ENCODE measurements at places on chromosomes 4 and X. TPM values are rescaled to one million over a fixed set of nuclear protein-coding genes. Genes with fewer than 3 reads are reported as not detected.
A peak's percentile ranks its signal among the peaks of the same experiment; 100 is the strongest.

- H3K27me3 ChIP-seq: no peaks in the 10 kb centered on the region
- DNase-seq: no peak
- no peak overlapping the region for H3K27ac ChIP-seq
- H3K4me1 ChIP-seq: no peaks in the 10 kb centered on the region
- no peak overlapping the region for H3K4me3 ChIP-seq
Observed at GRCh38 chrX:86033385-86033784, 14.0 kb downstream of the CHM start.

- no peaks in the 10 kb centered on the region for H3K27me3 ChIP-seq
- no peaks in the 10 kb centered on the region for H3K36me3 ChIP-seq
- no peak overlapping the region for H3K27ac ChIP-seq
- H3K4me3 ChIP-seq: no peak overlapping the region
- H3K4me1 ChIP-seq: no peaks in the 10 kb centered on the region
- DNase-seq: no peak
Observed at GRCh38 chrX:35728481-35728880, 69.7 kb upstream of the MAGEB16 start.

DNA sequence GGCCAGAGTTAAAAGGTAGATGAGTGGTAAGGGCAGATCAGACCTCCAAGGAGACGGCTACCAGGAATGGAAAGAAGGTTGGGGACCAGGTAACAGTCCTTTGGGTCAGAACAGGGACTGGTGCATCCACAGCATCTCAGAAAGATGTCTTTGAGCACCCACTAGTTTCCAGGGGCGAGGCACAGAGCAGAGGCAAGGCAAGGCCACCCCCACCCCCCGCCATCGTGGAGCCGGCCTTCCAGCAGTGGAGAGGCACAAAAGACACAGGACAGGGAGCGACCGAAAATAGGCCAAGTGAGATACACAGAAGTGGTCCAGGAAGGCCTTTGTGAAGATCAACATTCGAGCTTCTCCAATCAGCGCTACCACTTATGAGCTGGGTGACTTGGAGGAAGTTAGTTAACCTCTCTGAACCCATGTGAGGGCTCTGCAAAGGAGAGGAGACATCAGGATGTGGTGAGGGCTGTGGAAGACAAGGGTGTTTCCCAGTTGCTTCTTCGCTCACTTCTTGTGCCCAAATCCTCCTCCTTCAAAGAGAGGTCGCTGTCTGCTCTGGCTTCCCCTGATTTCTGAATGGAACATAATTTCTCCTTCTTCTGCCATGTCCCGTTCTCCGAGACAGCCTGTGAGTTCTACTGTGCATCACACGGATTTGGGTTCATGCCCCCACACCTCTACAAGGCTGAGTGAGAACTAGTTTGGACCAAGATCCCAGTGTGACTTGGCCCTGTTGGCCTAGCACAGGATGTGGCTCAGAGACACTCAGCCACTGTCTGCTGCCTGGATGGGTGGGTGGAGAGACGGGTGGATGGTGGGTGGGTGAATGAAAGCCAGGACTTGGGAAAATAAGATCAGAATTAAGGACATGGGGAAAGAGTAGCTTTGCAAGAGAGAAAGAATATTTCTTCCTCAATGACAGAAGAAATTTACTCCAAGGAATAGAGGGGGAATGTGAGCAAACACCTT is 16.7 kb upstream of the MSX1 start:
- no peak overlapping the region for H3K27ac ChIP-seq
- no peaks in the 10 kb centered on the region for H3K4me1 ChIP-seq
- H3K27me3 ChIP-seq: no peaks in the 10 kb centered on the region
- DNase-seq: no peak
- H3K4me3 ChIP-seq: no peak overlapping the region

- H3K27me3 ChIP-seq: no peaks in the 10 kb centered on the region
- H3K4me3 ChIP-seq: no peak overlapping the region
- DNase-seq: no peak
- no peak overlapping the region for H3K27ac ChIP-seq
- H3K4me1 ChIP-seq: no peaks in the 10 kb centered on the region
Observed at GRCh38 chr4:79857811-79858210, 215.2 kb downstream of the ANTXR2 start.

- no peaks in the 10 kb centered on the region for H3K4me1 ChIP-seq
- no peaks in the 10 kb centered on the region for H3K27me3 ChIP-seq
- no peak for DNase-seq
- no peak overlapping the region for H3K27ac ChIP-seq
Observed at GRCh38 chr4:104413487-104413886, 81.2 kb downstream of the CXXC4 start.

DNA sequence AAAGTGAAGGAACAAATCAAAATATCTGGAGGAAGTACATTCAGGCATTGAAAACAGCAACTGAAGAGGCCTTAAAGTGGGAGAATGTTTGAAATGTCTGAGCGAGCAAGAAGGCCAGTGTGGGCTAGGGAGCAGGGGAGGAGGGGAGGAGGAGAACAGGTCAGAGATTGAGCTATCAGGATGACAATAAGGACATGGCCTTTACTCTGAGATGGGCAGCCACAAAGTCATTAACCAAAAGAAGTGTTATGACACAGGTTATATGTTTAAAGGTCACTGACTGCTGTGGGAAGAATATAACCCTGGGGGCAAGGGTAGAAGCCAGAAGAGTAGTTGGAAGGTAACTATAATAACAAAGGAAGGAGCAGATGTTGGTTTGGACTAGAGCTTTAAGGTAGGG is 315.4 kb downstream of the INPP4B start:
- no peak overlapping the region for H3K27ac ChIP-seq
- no peaks in the 10 kb centered on the region for H3K4me1 ChIP-seq
- no peaks in the 10 kb centered on the region for H3K36me3 ChIP-seq
- no peak overlapping the region for H3K4me3 ChIP-seq

DNA sequence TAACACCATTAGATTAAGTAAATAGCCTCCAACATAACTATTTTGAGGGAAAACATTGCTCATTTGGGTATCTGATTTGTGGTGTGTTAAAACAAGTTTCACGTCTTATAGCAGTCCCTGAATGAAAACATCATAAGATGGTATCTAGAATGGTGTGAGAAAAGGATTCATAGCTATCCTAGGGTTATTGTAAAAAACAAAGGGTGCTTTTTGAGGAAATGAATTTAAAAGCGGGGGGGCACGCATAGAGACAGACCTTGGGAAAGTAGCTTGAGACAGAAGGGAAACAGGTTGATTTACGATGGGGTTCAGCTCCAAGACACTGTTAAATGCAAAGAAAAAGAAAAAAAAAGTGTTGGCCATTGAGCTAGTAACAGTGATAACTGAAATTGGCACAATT is 768 bp upstream of the CXCL10 start:
- no peak overlapping the region for H3K4me3 ChIP-seq
- H3K27ac ChIP-seq: no peak overlapping the region
- peaks cover 13% of the 10 kb centered on the region for H3K4me1 ChIP-seq
- H3K36me3 ChIP-seq: no peaks in the 10 kb centered on the region
- H3K27me3 ChIP-seq: no peaks in the 10 kb centered on the region

DNA sequence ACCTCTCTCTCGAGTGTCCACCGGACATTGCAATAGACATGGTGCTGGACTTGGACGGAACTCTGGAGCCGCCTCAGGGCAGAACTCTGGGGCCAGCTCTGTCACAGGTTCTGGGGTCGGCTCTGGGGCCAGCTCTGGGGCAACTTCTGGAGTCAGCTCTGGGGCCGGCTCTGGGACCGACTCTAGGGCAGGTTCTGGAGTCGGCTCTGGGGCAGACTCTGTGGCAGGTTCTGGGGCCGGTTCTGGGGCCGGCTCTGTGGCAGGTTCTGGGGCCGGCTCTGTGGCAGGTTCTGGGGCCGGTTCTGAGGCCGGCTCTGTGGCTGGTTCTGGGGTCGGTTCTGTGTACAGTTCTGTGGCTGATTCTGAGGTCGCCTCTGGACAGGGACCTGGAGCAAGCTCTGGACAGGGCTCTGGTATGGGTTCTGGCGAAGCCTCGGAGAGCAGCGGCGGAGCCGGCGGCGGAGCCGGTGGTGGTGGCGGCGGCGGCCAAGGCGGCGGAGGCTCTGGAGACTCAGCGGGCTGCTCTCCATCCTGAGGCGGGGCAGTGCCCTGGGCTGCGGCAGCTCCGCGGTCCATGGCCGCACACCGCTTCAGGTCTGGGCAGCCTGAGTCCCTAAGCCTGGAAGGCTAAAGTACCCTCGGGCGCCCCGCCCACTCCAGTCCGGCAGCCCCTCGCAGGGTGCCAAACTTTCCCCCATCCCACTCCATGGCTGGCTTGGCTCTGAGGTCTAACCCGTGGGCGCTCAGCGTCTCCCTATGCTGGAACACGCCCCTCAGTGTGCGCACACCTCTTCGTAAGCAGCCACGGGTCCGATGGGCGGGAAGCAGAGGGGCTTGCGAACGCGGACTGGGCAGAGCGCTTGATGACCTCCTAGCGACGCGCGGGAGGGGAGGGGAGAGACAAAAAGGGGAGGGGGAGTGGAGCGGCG is at the start of gene DGKK:
TSS of gene DGKK (minus strand) at position 723 of the 929 bp plus-strand sequence. CDS start at position 576, 147 bp downstream.
- peaks cover 9% of the 10 kb centered on the region for H3K4me1 ChIP-seq
- peak; percentile 63 for DNase-seq
- no peak within 1 kb of the TSS for H3K4me3 ChIP-seq
- H3K27me3 ChIP-seq: no peaks in the 10 kb centered on the region
- H3K36me3 ChIP-seq: no peaks in the 10 kb centered on the region

PAGE1 gene
- not detected for total RNA-seq

EVC gene
- 37.9 TPM for total RNA-seq

UGT2A1 gene
- total RNA-seq: not detected

Data from upper lobe of left lung (tissue), 6 donors.